ENCODE measurements at places on chromosomes 4 and X.

GRCh38 chr4:52592287-52592686 lies 66.8 kb downstream of the USP46 start:
- DNase-seq, result no peak

DNA sequence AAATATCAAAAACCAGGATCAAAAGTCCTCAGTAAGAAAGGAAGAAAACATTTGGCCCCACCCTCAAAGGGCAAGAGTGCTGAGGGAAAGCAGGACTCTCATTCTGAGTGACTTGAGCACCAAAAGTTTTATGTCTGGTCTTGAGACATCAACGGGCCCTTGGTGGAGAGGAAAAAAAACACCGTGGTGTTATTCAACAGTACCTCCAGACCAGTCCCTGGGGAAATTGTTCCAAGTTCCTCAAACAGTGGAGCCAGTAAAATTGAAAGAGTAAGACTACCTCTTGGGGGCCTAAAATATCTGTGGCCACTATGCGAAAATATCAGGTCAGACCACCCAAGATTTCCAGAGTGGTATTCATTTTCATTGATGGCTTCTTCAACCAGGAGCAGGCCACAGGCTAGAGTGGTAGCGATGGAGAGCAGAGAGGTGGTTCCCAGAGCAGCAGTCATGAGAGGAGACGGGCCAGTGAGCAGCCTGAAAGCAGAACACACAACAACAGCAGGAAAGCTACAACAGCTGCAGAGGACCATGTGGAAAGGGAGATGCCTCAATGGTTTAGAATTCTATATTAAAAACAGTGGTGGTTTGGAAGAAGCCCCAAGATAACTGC lies 63.7 kb upstream of the RPL34 start:
- DNase-seq, result no peak

DNA sequence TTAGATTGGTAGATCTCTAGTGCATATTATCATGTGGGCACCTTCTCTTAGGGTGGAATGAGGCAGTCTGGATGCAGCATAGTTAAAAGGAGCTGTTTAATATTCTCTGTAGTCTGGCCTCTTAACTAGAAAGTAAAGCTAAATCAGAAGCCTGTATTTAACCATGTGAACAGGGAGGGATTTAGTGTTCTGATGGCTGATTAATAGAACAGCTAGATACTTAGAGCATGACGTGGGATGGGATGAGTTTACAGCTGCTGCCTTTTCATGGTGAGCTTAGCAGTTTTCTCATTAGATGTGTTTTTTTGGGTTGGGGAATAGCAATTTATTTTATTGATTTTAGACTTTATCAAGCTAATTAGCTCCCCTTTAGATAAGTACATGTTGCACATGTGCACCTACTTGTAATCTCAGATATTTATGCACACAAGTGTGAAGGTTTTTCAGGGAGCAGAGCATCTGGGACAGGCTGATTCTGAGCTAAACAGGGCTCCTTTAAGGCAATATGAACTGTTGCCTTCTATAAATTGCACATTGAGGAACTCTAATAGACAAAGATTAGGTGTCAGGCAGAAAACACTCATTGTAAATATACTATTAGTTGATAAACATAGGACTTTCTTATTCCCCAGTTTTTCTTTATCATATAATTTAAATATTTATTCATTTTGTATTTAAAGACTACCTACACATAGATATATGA lies 34.1 kb downstream of the YIPF6 start:
- DNase-seq, result no peak

GRCh38 chr4:3196670-3197359 lies 52.1 kb upstream of the MSANTD1 start:
- DNase-seq, result no peak

All from C1 segment of cervical spinal cord (tissue), 14 donors.